ENCODE measurements at places on chromosomes 4 and X. TPM values are rescaled to one million over a fixed set of nuclear protein-coding genes. Genes with fewer than 3 reads are reported as not detected.
A peak's percentile ranks its signal among the peaks of the same experiment; 100 is the strongest.

Gene FRMPD3
- total RNA-seq: 0.23 TPM

DNA sequence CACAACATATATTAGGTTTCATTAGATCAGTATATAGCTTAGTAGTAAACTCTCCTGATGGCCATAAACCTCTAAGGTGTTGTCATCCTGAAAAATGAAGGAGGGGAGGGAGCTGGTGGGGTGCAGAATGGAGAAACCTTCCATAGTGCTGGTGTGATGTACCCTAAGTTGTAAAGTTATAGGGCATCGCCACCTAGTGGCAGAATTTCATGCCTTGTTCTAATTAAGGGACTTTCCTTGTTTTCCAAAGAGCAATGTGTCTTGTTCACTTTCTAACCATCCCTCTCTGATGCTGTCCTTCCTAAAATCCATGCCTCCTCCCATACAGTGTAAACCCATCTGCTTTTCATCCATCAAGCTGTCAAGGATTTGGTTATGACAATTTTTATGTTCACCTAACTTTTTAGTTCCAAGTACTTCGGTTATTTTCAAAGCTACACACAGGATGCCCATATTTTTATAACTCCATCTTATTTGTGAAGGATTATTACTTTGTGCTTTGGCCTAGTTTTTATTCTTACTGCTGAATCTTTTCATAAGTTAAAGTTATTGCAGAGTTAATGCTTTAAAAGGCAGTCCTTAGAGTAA, 4.5 kb downstream of the NBDY start:
- DNase-seq: peak; percentile 57

GRCh38 chrX:72687396-72687795, 26.7 kb downstream of the PHKA1 start:
- DNase-seq: no peak

DNA sequence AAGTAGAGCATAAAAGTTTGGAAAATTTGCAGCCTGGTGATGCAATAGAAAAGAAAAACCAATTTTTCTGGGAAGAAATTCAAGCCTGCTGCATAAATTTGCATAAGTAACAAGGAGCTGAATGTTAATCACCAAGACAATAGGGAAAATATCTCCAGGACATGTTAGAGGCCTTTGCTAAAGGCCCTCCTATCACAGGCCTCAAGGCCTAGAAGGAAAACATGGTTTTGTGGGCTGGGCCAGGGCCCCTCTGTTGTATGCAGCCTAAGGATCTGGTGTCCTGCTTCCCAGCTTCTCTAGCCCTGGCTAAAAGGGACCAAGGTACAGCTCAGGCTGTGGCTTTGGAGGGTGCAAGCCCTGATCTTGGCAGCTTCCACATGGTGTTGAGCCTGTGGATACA, 6.2 kb upstream of the RTL3 start:
- no peak for DNase-seq

GRCh38 chr4:633976-634598, 8.7 kb downstream of the PDE6B start:
- DNase-seq: peak; percentile 69

DNA sequence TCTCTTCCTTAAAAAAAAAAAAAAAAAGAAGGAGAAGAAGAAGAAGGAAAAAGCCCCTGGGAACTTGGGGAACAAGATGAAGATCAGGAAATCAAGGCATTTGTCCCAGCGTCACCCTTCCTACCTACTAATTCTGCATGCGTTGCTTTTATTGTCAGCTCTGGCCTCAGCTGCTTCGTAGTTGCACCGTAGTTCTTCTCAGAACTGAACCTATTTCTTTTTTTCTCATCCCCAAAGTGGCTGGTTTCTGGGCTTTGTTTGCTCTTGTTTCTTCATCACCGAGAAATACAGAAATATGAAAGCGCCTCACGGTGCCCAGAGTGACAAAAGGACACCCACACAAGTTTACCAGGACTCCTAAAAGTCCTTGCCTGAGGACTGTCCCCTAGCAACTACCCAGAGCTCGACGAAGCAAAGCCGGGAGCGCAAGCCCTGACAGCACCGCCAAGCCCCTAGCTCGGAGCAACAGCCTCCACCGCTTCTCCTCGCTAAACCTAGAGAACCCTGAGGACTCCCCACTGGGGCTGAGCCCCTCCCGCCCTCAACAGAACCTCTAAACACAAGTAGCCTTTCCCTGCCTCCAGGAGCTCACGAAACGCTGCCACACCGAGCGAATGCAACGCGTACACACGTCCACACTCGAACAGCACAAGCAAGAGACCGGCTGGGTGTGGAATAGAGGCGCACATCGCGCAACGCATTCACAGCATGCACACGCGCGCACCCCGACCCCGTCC, 710 bp downstream of the PRKG2 start:
- peak; percentile 30 for DNase-seq

DNA sequence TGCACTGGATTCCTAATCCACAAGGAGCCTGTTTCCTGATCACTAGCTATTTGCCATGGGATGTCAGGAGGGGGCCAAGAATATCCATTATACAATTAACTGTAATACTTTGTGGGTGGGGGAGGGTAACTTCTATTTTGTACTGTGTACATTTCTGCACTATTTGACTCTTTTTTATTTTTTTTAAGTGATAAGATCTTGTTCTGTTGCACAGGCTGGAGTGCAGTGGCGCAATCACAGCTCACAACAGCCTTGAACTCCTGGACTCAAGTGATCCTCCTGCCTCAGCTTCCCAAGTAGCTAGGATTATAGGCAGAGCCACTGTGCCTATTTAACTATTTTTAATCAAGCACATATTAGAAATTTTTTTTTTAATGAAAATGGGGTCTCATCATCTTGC, 134.1 kb downstream of the ELOVL6 start:
- no peak for DNase-seq
